WTC11 (cell line): ENCODE measurements at places on chromosomes 12 and 14.
A peak's percentile ranks its signal among the peaks of the same experiment; 100 is the strongest.

- H3K27me3 ChIP-seq = no peaks in the 10 kb centered on the region
- peaks cover 23% of the 10 kb centered on the region for H3K36me3 ChIP-seq
- no peak overlapping the region for H3K4me3 ChIP-seq
- no peaks in the 10 kb centered on the region for H3K4me1 ChIP-seq
- no peak for DNase-seq
Measured at GRCh38 chr14:65033181-65033580, 46.5 kb downstream of the FNTB start.

DNA sequence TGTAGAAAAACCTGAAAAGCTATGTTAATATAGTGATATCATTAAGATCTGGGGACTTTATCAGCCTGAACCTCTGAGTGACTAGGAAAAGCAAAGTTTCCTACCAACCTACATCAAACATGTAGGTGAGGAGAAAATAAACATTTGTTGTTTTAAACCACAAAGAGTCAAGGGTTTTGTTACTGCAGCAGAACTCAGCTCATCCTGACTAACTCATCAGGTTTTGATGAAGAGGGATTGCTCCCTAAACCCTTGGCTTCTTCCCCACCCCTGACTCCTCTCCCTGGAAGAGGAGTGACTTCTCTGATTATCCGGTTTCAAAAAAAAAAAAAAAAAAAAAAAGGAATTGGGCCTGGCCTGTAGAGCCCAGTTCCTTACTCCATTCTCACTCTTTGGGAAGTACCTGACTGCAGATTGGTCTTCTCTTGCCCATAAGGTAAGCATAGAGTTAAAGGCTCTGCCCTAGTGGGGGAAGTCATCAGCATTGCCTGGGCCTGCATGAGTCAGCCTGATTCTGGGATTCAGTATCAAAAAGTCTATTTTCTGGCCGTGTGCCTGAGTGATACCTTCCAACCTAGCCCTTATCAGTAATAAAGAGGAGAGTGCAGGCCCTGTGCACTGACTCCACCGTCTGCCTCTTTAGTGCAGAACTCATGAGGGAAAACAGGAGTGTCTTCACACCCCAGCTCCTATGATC lies 16.9 kb downstream of the BDKRB1 start:
- no peaks in the 10 kb centered on the region; the same call in 1 of the 2 replicates for H3K27me3 ChIP-seq
- DNase-seq = no peak
- H3K36me3 ChIP-seq = peaks cover 14% of the 10 kb centered on the region
- H3K4me1 ChIP-seq = peaks cover 18% of the 10 kb centered on the region
- H3K27ac ChIP-seq = no peak overlapping the region
- no peak overlapping the region for H3K4me3 ChIP-seq

GRCh38 chr14:30799933-30800332 lies 74.4 kb upstream of the COCH start:
- peaks cover 9% of the 10 kb centered on the region for H3K4me1 ChIP-seq
- no peaks in the 10 kb centered on the region for H3K36me3 ChIP-seq
- H3K27me3 ChIP-seq = no peaks in the 10 kb centered on the region

DNA sequence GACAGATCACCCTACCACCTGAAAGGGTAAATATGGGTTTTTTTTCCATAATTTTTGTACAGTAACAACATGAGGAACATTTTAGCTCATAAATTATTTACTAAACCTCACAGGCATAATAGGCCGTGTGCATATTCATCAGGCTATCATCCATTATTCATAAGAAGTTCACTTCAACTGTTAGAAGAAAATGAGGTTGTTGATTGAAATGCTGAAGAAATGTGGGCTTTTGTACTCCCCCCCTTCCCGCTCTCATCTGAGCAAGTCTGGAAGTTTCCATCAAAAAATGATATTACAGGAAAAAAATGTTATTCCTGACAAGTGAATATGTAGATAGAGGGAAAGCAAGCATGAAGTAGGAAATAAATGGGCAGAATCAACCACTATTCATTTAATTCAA lies 7.9 kb upstream of the POU6F1 start:
- H3K27ac ChIP-seq = 0 out of 2 replicates have a peak overlapping the region, but pooled peaks have one; percentile 92
- no peaks in the 10 kb centered on the region for H3K36me3 ChIP-seq
- H3K27me3 ChIP-seq = no peaks in the 10 kb centered on the region
- no peak for DNase-seq

DNA sequence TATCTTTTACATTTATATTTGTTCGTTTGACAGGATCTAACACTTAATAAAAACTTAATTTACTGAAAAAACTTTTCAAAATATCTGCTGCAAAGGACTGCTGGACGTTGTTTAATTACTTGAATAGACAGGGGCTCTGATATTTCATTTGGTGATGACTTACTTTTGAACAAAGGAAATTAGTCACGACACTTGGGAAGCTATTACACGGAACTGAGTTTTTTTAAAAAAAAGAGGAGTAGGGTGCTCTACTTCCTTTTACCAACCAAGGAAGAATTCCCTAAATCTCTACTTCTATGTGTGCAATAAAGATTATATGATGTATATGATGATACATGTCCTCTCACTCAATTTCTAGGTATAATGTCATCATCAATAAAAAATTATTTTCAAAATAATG lies 4.7 kb downstream of the FGD6 start:
- H3K27ac ChIP-seq = no peak overlapping the region
- H3K36me3 ChIP-seq = peaks cover 17% of the 10 kb centered on the region
- H3K4me1 ChIP-seq = peaks cover 59% of the 10 kb centered on the region
- H3K4me3 ChIP-seq = no peak overlapping the region
- DNase-seq = no peak

GRCh38 chr12:86188226-86188625 lies 68.0 kb downstream of the MGAT4C start:
- peaks cover 6% of the 10 kb centered on the region for H3K4me1 ChIP-seq
- no peaks in the 10 kb centered on the region for H3K27me3 ChIP-seq
- DNase-seq = no peak

- peaks cover 40% of the 10 kb centered on the region for H3K36me3 ChIP-seq
- DNase-seq = no peak
- H3K27me3 ChIP-seq = no peaks in the 10 kb centered on the region; the same call in 1 of the 2 replicates
- no peak overlapping the region for H3K4me3 ChIP-seq
- peaks cover 36% of the 10 kb centered on the region for H3K4me1 ChIP-seq
Measured at GRCh38 chr14:72254202-72254936, 322.1 kb downstream of the RGS6 start.

GRCh38 chr14:75831455-75831854 lies 150.3 kb downstream of the TGFB3 start:
- no peaks in the 10 kb centered on the region for H3K4me1 ChIP-seq
- no peaks in the 10 kb centered on the region for H3K27me3 ChIP-seq
- no peaks in the 10 kb centered on the region for H3K36me3 ChIP-seq
- no peak for DNase-seq
- no peak overlapping the region for H3K27ac ChIP-seq
- no peak overlapping the region for H3K4me3 ChIP-seq
